ENCODE measurements at places on chromosomes 16 and 17.

- no peak for DNase-seq
Observed at GRCh38 chr17:44610331-44610730, 45.9 kb upstream of the MEIOC start.

DNA sequence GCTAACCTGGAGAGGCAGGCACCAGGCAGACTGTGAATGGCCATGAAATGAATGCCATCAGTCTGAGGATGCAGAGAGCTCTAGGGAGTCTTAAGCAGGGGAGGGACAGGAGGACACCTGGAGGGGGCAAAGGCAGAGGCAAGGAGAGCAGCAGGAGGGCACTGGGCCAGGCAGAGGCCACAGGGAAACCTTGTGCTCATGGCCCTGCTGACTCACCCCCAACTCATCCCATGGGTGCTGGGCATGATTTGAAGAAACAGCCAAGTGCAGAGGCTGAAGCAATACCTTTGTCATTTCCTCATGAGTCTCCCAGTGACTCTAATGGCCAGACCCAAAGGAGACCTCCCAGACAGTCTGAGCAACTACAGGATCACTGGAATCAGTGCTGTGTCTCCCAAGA lies 141.4 kb downstream of the TMEM132E start:
- DNase-seq: no peak

GRCh38 chr16:75317101-75317522 lies 65.7 kb upstream of the BCAR1 start:
- peak; percentile 42 for DNase-seq

DNA sequence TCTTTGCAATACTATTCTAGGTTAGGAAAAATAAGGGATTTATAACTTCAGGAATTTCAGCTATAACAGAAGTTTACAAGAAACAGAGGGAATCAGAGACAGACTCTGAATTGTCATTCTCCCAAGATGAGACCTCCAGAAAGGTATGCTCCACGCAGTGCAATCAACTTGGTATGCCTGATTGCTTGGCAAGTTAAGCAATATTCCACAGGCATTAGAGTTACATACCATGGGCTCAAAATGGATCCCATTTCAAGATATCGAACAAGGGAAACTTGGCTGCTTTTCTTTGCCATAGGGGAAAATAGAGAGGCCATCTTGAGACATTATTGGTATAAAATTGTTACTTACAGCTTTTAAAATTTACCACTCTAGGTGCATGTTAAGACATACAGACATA lies 615.6 kb upstream of the SOX9 start:
- no peak for DNase-seq

- DNase-seq: no peak
Observed at GRCh38 chr16:78249832-78250231, 150.4 kb downstream of the WWOX start.

DNA sequence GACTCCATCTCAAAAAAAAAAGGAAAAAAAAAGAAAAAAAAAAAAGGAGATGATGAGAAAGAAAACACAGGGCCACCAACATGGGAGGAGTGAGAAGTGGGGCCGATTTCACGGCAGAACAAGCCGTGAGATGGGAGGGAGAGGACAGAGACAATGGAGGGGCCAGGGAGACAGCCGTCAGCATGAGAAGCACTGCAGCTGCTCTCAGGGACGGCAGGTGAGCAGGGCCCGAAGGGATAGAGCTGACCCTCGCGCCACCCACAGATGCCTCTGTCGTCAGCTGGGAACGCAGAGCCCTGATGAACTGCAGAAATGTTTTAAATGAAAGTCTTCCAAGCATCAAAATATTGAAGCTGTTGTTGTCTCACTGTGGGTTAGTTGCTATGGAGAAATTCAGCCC lies 20.3 kb downstream of the PITPNM3 start:
- no peak for DNase-seq

DNA sequence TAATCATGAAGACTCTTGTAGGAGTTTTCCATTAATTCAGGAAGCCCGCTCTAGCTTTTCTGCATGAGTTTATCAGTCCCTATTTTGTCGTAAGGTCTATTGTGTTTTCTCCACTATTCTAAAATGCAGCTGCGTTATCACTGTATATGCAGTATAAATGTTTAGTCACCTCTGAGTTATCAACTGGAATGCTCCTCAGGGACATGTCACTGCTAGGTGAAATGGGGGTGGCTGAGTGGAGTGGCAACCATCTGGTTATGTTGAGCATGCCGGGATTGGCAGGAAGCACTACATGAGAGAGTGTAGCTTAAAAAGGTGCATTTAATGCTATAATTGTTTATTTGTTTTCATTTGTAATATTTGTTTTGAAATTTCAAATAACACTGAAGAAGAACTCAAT lies 285.2 kb upstream of the ELAC2 start:
- DNase-seq: no peak

GRCh38 chr17:29292071-29292991 lies 1.6 kb downstream of the NUFIP2 start:
- DNase-seq: peak; percentile 51

- no peak for DNase-seq
Observed at GRCh38 chr17:27378482-27379175, 77.6 kb upstream of the KSR1 start.

DNA sequence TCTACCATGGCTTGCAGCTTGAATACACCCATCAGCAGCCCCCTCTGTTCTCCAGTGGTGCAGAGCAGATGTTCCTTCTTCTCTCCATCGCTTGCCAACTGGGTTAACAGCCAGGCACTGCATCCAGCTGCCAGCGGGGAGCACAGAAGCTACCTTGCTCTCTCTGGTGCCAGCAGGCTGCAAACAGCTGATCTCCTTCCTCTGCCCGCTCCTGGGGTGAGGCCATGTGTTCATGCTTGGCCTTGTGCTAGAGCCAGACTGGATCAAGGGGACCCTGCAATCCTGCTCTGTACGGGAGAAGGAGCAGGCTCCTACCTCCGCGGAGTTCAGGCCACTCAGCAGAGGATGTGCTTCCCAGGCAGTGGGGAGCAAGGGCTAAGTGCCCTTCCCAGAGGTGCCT lies 24.1 kb upstream of the ENGASE start:
- DNase-seq: no peak

- DNase-seq: no peak
Observed at GRCh38 chr16:65648101-65648500, 526.2 kb upstream of the CDH11 start.

GRCh38 chr16:66560107-66560506 lies 6.1 kb upstream of the CMTM1 start:
- no peak for DNase-seq

GRCh38 chr16:85146532-85146797 lies 34.2 kb upstream of the CIBAR2 start:
- DNase-seq: no peak

- DNase-seq: no peak
Observed at GRCh38 chr16:3363793-3364192, 8.1 kb downstream of the OR2C1 start.

DNA sequence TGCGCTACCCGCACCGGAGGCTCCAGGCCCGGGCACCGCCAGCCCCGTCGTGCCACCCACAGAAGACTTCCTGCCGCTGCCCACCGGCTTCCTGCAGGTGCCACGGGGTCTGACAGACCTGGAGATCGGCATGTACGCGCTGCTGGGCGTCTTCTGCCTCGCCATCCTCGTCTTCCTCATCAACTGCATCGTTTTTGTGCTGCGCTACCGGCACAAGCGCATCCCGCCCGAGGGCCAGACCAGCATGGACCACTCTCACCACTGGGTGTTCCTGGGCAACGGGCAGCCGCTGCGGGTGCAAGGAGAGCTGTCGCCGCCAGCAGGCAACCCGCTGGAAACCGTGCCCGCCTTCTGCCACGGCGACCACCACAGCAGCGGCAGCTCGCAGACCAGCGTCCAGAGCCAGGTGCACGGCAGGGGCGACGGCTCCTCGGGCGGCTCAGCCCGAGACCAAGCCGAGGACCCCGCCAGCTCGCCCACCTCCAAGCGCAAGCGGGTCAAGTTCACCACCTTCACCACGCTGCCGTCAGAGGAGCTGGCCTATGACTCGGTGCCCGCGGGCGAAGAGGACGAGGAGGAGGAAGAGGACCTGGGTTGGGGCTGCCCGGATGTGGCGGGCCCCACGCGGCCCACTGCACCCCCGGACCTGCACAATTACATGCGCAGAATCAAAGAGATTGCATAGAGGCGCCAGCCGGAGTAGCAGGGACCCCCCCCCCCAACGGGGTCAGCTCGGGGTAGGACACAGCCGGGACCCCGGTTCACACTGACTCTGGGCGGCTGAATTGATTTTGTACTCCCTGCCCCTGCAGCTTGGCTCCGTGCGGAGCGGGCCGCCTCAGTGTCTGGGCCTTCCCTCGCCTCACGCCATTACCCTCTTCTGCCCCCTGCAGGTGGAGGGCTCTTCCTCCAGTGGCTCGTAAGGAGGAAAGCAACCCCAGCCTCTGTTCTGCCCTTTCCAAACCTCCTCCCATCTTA lies 58.5 kb downstream of the TMEM132E start:
- DNase-seq: peak; percentile 12

- no peak for DNase-seq
Observed at GRCh38 chr17:16329519-16330271, 23.6 kb downstream of the CENPV start.

DNA sequence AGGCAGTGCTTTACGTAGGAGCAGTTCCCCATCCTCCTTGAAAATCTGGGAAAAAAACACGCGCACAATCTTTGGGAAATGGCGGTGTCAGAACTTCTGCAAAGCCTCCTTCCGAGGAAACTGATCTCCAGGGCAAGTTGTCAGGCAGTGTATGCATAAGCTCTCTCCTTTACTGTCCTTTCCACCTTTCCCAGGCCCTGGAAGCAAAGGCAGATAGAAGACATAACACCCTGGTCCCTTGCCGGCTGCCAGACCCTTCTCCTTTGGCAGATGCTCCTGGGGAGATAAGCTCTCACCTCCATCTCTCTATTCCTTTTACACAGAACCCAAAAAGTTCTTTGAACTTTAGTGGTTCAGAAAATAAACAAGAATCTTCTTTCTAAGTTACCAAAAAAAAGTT lies 12.4 kb downstream of the TOB1 start:
- DNase-seq: no peak

- peak; percentile 9 for DNase-seq
Observed at GRCh38 chr16:23072084-23072599, 77.1 kb downstream of the USP31 start.

GRCh38 chr17:39194089-39194984 lies 3.1 kb downstream of the CACNB1 start:
- DNase-seq: peak; percentile 83

- no peak for DNase-seq
Observed at GRCh38 chr16:49967012-49967559, 57.9 kb upstream of the CNEP1R1 start.

DNA sequence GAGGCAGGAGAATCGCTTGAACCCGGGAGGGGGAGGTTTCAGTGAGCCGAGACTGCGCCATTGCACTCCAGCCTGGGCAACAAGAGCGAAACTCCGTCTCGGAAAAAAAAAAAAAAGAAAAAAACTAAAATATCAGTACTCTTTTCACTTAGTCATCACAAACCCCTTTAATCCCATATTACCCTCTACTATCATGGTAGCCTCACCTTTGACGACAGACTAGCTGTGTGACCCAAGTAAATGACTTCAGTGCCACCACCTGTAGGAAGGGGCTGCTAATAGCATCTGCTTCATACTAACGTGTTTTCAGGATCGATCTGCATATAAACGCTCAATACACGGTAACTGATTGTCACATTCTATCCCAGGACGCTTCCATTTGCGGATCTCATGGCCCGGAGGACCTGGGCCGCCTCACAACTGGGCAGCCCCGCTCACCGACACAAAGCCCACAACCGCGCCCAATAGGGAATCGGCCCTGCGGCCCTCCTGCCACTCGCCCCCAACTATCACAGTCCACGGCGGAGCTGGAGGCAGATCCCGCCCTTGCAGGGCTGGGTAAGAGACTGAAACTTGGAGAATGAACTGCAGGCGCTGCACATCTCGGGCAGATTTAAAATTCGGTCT lies 1.1 kb upstream of the ZNF263 start:
- peak; percentile 87 for DNase-seq

DNA sequence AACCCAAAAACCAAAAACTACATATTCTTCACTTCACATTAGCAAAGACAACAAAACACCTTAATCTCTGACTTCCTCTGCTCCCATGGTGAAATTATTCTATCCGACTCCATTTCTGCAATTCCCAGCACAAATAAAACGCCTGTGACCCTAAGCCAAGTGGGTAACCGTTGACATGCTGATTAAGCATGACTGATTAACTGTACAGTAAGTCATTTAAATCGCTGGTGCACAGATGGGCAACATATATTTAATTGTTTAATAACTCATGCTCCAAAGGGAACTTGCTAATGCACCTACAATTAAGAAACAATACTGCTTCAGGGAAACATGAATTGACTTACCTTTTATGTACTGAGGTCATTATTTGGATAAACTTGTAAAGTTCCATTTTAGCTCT lies 436.7 kb downstream of the KIF2B start:
- no peak for DNase-seq

- DNase-seq: no peak
Observed at GRCh38 chr17:62573480-62574117, 53.9 kb upstream of the MRC2 start.

- no peak for DNase-seq
Observed at GRCh38 chr17:80879723-80880647, 111.7 kb upstream of the CHMP6 start.

GRCh38 chr17:13631529-13631928 lies 29.8 kb upstream of the HS3ST3A1 start:
- no peak for DNase-seq

DNA sequence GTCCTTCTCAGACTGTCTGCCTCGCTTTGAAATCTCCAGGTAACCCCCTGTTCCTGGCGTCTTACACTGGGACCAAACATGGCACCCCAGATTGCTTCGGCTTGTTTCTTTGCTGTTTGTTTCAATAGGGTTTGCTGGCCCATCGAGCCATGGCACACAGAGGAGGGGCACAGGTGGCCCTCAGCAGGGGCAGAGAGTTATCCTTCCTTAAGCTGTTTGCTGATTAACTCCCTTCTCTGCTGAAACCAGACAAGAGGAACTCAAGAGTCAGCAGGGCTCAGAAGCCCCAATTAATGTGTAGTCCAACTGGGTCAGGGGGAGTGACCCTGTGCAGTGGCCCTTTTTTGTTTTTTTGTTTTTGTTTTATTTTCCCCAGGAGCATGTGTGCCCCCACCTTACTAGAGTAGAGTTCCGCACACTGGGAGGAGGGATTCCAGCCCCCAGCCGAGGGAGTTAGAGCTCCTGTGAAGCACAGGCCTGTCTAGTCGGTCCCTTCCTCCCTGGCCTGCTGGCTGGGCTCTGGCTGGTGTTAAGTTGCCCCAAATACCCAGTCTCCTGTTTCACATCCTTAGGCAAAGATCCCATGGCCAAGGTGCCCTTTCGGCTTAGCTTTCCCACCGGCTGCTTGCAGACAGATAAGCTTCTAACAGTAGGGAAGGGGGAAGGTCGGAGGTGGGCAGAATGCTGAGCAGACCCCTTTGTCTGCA lies 39.3 kb downstream of the YPEL2 start:
- DNase-seq: no peak

- no peak for DNase-seq
Observed at GRCh38 chr16:23122144-23122543, 27.1 kb downstream of the USP31 start.

DNA sequence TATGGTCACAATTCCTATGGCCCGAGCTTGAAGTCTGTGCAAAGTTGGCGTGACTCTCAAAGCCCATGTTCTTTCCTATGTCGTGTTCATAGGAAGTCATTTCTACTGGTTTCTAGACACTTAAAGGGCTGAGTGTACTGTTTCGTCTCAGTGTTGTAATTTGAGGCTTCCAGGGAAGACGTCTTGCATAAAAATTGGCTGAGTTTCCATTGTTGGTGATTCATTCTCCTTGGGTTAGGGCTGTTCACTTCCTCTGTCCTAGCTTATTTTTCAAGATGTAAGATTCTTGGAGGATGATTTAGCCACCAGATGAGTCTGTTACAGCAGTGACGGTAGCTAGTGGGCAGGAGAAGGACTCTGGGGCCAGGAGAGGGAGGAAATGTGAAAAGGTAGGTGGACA lies 43.1 kb downstream of the PIK3R5 start:
- DNase-seq: peak; percentile 17

Data from mesenchymal stem cell (in vitro differentiated cells and primary cell).